Lung (tissue), 17 donors: ENCODE measurements at places on chromosomes 16 and 17. TPM values are rescaled to one million over a fixed set of nuclear protein-coding genes. Genes with fewer than 3 reads are reported as not detected.
A peak's percentile ranks its signal among the peaks of the same experiment; 100 is the strongest.

DNA sequence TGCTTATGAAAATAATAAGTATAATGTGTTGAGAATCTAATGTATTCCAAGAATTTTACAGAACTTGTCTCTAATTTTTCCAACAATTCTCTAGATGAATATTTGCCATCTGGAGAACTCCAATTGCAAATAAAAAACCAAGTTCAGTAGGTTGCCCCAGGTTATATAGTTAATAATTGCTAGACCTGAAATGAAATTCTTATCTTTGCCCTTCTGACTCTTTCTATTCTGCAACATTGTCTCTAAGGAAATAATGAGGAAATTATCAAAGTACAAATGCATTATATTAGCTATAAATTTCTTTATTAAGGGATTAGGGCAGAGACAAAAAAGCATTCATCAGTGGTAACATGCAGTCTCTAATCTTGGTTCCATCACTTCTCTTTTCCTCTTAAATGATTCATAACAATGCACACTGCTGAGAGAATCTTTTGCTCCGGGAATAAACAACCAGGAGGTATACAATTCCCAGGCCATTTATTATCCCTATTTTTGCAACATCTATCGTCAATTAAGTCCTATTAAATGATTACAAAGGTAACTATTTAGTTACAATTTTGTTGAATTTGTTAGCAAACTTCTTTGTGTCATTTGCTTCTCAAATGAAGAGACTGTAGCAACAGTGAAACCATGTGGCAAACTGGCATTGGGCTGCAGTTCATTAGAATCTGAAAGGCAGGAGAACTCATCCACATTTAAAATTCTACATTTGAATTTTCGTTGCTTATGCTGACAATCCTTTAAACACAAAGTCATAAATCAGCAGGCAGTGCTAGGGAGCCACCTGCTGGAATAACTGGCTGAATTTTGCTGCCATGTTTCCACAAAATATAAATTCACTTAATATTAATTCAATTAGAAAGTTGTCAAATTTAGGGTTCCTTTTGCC is 349.6 kb downstream of the KIF2B start:
- H3K4me1 ChIP-seq = peaks cover 4% of the 10 kb centered on the region
- H3K4me3 ChIP-seq = no peak overlapping the region
- no peaks in the 10 kb centered on the region for H3K36me3 ChIP-seq
- peak; percentile 52 for DNase-seq

The THOC6 gene
- 39.9 TPM for total RNA-seq

The TBC1D3E gene
- not detected for total RNA-seq

- H3K4me1 ChIP-seq = no peaks in the 10 kb centered on the region
- no peaks in the 10 kb centered on the region for H3K36me3 ChIP-seq
- H3K4me3 ChIP-seq = no peak overlapping the region
- DNase-seq = no peak
- no peaks in the 10 kb centered on the region for H3K27me3 ChIP-seq
Measured at GRCh38 chr16:84153660-84154214, 8.6 kb downstream of the DNAAF1 start.

The CD300H gene
- total RNA-seq = 1.1 TPM

The TSNAXIP1 gene
- 5.0 TPM for total RNA-seq

DNA sequence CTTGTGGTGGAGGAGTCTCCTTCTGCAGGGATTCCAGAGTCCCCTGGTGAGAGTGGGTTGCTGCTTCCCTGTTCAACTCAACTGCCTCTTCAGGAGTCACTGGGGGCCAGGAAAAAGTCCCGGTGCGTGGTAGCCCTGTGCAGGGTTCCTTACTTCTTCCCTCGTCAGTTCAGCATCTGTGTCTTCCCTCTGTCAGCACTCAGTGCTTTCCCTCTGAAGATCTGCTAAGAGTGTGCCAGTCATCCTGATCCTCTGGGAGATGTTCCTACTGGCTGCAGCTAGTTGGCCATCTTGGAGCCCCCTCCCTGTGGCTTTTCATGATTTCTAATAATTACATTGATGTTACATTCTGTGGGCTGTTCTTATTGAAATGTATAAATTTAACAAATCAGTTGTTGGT is 36.5 kb downstream of the NF1 start:
- H3K36me3 ChIP-seq = no peaks in the 10 kb centered on the region
- DNase-seq = no peak
- no peaks in the 10 kb centered on the region for H3K4me1 ChIP-seq

GRCh38 chr16:71344315-71344905 is 14.1 kb upstream of the CALB2 start:
- H3K4me1 ChIP-seq = no peaks in the 10 kb centered on the region
- H3K27me3 ChIP-seq = no peaks in the 10 kb centered on the region
- no peak overlapping the region for H3K4me3 ChIP-seq
- H3K36me3 ChIP-seq = no peaks in the 10 kb centered on the region
- no peak for DNase-seq
